ENCODE measurements at places on chromosomes 11 and 22.
A peak's percentile ranks its signal among the peaks of the same experiment; 100 is the strongest.

- H3K27me3 ChIP-seq, result no peaks in the 10 kb centered on the region
- H3K4me3 ChIP-seq, result no peak overlapping the region
- no peaks in the 10 kb centered on the region for H3K36me3 ChIP-seq
- H3K4me1 ChIP-seq, result no peaks in the 10 kb centered on the region
- no peak overlapping the region for H3K27ac ChIP-seq
Measured at GRCh38 chr11:111586388-111586831, 15.8 kb upstream of the SIK2 start.

DNA sequence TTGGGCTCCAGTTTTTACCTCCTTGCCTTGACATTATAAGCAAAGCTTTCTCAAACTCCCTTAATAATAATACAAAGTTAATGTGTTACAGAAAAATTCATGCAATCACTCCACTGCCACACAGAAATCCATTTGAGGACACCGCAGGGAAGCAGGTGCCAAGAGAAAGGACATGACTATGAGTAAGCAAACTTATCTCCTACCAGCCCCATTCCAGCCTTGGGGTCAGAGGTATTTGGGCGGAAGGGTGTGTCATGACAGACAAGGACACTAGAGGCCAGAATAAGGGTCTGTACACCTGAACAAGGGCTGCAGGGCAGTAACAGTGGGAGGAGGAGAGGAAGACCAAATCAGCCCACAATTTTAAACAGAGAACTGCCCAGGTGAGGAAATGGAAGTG, 5.9 kb downstream of the GNG3 start:
- peaks cover 5% of the 10 kb centered on the region for H3K36me3 ChIP-seq
- DNase-seq, result no peak
- H3K4me1 ChIP-seq, result peaks cover 8% of the 10 kb centered on the region
- no peak overlapping the region for H3K4me3 ChIP-seq
- H3K27ac ChIP-seq, result peak overlapping the region; percentile 64
- H3K27me3 ChIP-seq, result peaks cover 6% of the 10 kb centered on the region

- no peaks in the 10 kb centered on the region for H3K36me3 ChIP-seq
- DNase-seq, result peak; percentile 41
- peak overlapping the region; percentile 85 for H3K4me3 ChIP-seq
- peaks cover 18% of the 10 kb centered on the region for H3K27me3 ChIP-seq
- H3K27ac ChIP-seq, result peak overlapping the region; percentile 98
Measured at GRCh38 chr11:113138731-113139130, 175.7 kb upstream of the TTC12 start.

DNA sequence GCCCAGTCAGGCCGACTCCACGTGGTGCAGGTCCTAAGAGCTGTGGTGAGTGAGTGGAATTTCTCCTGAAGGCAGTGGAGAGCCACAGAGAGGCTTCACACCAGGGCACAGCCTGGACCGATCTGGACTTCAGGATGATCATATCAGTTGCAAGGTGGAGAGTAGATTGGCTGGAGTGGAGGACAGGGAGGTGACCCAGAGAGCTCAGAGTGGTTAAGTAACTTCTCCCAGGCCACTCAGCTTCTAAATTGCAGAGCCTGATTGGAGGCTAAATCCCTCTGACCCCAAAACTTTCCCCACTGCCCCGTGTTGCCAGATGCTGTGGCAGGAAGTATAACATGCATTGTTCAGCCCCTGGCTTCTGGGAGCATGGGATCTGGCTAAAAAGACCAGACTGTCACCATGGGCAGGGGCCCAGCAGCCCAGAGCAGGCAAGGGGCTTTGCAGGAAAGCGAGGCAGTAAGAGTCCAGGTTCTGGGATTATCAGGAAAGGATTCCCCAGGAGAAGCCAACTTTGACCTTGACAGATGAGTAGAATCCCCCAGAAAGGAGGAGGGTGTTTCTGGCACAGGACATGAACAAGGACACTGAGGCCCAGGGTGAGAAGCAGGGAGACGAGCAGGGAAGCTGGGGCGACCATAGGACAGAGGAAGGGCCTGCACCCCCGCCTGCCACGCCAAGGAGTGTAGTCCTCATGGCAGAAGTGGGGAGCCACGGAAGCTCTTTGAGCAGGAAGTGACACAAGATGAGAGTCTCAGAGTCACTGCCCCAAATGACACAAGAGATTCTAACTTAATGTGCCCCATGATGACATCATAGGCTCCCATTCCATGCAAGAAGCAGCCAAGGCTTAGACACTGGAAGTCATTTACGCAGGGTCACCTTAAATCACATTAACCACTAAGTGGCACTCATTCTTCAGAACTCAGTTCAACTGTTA, 4.8 kb downstream of the SLC35C1 start:
- no peak for DNase-seq
- H3K36me3 ChIP-seq, result peaks cover 5% of the 10 kb centered on the region
- no peak overlapping the region for H3K27ac ChIP-seq

GRCh38 chr11:126538071-126538470, 182.6 kb downstream of the ST3GAL4 start:
- peak overlapping the region; percentile 1 for H3K4me3 ChIP-seq
- peak overlapping the region; percentile 5 for H3K27ac ChIP-seq
- H3K4me1 ChIP-seq, result peaks cover 4% of the 10 kb centered on the region
- peaks cover 13% of the 10 kb centered on the region for H3K27me3 ChIP-seq
- DNase-seq, result no peak

DNA sequence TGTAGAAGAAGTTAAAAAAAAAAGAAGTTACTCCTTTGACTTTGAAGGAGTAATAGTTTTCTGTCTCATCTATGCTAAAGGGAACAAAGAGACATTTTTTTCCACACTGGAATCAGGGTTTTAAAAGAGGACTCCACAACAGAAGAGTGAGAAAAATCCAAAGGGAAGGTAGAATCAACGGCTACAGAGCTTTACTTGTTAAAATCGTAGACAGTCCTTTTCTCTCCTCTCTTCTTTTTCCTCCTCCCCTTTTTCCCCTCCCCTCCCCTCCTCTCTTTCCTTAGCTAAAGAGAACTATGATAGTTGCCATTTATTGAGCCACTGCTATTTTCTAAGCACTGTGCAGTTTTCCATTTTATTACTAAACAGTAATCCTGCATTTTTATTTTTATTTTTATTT, 29.2 kb downstream of the DDIAS start:
- H3K27me3 ChIP-seq, result no peaks in the 10 kb centered on the region
- no peak overlapping the region for H3K27ac ChIP-seq
- no peaks in the 10 kb centered on the region for H3K4me1 ChIP-seq
- no peak overlapping the region for H3K4me3 ChIP-seq

DNA sequence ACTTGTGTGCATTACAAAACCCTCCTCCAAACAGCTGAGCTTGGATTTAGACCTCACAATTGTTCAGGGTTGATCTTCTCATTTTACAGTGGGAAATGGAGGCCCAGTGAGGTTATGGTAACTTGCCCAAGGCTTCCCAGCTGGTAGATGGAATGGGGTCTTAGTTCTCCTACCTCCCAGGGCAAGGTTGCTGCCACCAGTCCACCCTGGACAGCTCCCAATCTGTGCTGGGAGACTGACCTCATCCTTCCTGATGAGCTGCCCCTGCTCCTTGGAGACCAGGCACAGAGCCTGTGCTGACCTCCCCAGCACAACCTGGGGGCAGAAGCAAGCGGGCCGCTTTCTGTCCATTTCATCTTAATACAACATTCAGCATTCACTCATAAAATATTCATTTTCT, 190.7 kb downstream of the ST3GAL4 start:
- H3K4me3 ChIP-seq, result no peak overlapping the region
- H3K4me1 ChIP-seq, result peaks cover 18% of the 10 kb centered on the region
- no peak for DNase-seq
- H3K27me3 ChIP-seq, result peaks cover 3% of the 10 kb centered on the region
- H3K27ac ChIP-seq, result no peak overlapping the region

- DNase-seq, result no peak
- H3K27ac ChIP-seq, result peak overlapping the region; percentile 11
- peaks cover 50% of the 10 kb centered on the region for H3K4me1 ChIP-seq
- H3K27me3 ChIP-seq, result peaks cover 14% of the 10 kb centered on the region
Measured at GRCh38 chr11:63843041-63843440, 4.1 kb downstream of the MARK2 start.

DNA sequence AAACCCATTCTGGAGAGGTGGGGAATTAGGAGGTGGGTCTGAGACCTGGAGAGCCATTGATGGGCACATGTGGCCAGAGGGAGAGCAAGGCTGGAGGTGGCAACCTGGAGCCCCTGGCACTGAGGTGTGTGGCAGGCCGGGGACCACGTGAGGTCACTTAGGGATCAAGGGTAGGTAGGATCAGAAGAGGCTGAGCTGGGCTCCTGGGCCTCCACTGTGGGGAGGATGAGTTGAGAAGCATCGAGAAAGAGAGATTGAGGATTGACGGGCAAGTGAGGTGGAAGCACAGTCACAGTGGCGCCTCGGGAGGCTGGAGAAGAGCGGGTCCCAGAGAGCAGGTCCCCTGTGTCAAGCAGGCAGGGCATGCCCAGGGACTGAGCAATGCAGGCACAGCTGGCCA, 4.1 kb downstream of the GNAZ start:
- peaks cover 35% of the 10 kb centered on the region for H3K4me1 ChIP-seq
- DNase-seq, result peak; percentile 7
- no peak overlapping the region for H3K4me3 ChIP-seq
- no peaks in the 10 kb centered on the region for H3K36me3 ChIP-seq
- peaks cover 20% of the 10 kb centered on the region for H3K27me3 ChIP-seq

GRCh38 chr11:108803776-108804175, 138.9 kb downstream of the DDX10 start:
- H3K27me3 ChIP-seq, result no peaks in the 10 kb centered on the region
- no peak overlapping the region for H3K4me3 ChIP-seq
- no peaks in the 10 kb centered on the region for H3K36me3 ChIP-seq
- H3K4me1 ChIP-seq, result no peaks in the 10 kb centered on the region
- DNase-seq, result no peak

DNA sequence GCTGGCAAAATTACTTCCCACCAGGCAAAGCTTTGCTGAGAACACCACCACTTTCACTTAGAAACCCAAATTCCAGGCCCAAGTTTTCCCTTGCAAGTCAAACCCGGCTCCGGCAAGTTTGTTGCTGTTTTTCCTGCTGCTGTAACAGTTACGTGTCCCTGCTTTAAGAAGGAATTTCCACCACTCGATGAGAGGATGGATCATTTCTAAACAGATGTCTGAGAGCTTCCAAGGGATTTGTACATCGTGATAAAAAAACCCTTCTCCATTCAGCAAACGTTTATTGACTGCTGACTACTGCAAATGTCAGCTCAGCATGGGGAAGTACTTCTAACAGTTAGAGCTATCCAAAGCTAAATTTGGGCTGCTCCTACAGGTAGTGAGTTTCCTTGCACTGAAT, 19.7 kb downstream of the P2RX3 start:
- no peak overlapping the region for H3K4me3 ChIP-seq
- peaks cover 17% of the 10 kb centered on the region for H3K27me3 ChIP-seq

DNA sequence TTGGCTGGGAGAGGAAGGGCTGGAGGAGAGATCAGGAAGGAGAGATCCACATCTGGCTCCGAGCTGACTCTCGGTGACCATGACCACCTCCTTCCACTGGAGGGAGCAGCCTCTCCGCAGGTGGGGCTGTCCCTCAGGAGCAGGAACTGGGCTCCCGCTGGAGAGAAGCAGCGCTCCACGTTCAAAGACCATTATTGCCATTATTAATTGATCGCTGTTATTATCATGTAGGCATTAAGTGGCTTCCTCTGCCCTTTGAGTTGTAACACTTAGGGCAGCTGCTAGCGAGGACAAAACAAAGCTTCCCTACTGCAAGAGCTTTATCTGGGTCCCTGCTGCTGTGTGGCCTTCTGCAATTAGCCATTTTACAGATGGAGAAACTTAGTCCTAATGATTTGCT, 251.9 kb downstream of the ST3GAL4 start:
- DNase-seq, result peak; percentile 77
- no peak overlapping the region for H3K4me3 ChIP-seq
- H3K36me3 ChIP-seq, result no peaks in the 10 kb centered on the region
- peaks cover 14% of the 10 kb centered on the region for H3K4me1 ChIP-seq
- peak overlapping the region; percentile 8 for H3K27ac ChIP-seq
- peaks cover 18% of the 10 kb centered on the region for H3K27me3 ChIP-seq

Data from glutamatergic neuron (in vitro differentiated cells).